ENCODE measurements at places on chromosomes 11 and 22.

DNA sequence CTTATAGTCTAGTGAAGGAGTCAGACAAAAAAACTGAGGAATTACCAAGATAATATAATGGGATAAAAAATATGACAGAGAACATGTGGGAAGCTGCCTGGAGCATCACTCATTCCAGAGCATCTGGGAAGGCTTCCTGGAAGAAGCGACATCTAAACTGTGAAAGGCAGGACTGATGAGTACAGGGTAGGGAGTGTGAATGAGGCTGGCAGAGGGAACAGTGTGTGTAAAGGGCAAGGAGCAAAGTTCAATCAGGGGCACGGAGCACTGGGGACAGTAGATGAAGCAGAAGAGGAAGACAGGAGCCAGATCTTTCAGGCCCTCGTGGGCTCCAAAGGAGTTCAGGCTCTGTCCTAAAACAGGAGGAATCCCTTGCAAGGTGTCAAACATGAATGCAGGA, 55.8 kb upstream of the PRDM11 start:
- no peak for DNase-seq

- no peak for DNase-seq
These were observed 84.1 kb downstream of the C22orf31 start for GRCh38 chr22:28977481-28977971.

GRCh38 chr22:35879351-35879750, 149.3 kb downstream of the RBFOX2 start:
- DNase-seq: no peak

DNA sequence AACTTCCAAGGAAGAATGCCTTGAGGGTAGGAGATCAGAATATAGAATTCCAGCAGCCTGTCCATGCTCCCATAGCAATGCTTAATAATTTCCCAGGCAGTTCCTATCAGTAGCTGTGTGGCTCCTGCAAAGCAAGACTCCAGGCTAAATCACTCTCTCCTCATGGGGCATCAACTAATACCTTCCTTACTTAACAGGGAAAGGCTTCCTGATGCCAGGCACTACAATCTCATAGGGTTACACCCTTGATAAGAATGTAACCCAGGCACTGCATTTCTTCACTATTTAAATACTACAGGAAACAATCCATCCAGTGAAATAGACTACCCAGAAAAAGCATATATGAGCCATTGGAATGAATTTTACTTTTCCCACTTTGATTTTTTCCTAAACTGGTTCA, 615.0 kb upstream of the ARHGAP42 start:
- DNase-seq: no peak

GRCh38 chr11:37411289-37411688, 813.3 kb upstream of the RAG2 start:
- no peak for DNase-seq

DNA sequence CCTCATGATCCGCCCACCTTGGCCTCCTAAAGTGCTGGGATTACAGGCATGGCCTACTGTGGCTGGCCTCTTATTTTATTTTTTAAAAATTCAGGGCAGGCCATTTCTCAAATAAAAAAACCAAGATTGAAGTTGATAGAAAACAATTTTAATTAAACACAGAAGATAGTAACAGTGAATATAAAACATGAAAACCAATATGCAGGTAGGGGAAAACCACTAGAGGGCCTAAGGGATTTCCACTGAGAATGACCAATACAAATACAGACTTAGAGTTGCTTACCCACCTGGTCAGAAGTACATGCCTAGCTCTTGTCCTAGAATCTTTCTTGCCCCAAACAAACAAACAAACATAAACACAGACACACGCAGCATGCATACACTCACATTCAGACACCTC, 1.7 kb upstream of the RTCB start:
- no peak for DNase-seq

DNA sequence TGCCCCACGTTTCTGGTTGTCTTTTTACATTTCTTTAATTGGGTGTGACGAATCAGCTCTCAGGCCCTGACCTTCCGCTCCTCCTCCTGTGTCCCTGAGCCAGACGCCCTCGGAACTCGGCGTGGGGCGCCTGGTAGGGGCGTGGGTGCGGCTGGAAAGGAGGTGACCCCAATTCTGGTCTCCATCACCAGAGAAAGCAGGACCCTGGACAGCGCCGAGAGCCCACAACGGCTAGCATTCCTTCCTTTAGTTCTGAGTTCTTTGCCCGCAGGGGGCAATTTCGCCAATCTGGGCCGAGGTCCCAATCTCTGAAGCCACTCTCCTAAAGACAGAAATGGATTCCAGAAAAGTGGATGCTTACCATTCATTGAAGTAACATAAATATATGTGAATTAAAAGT, 11.7 kb upstream of the RBMXL2 start:
- no peak for DNase-seq

GRCh38 chr11:19938866-19939265, 221.4 kb downstream of the DBX1 start:
- DNase-seq: no peak

DNA sequence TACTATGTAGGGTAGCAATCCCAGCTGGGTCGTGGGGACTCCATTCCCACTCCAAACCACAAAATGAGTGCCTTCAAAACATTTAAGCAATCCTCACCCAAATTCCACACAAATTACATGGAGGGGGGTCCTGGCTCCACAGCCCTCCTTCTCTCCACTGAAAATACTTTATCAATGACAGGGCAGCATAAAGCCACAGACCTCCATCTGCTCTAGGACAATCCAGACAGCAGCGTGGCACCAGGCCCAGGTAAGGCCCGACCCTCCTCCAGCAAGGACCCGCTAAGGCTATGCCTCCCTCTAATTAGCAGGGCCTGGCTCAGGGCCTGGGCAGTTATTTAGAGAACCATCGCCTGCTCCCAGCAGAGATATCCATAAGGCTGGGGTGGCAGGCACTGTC, at the start of gene PANX3:
Gene PANX3 (plus strand): TSS at position 365 of the 400 bp plus-strand sequence. CDS start 129 bp downstream, outside the sequence.
- no peak for DNase-seq

GRCh38 chr11:12888525-12889158, 120.5 kb upstream of the RASSF10 start:
- no peak for DNase-seq

- no peak for DNase-seq
These were observed 630.2 kb upstream of the LUZP2 start for GRCh38 chr11:23866641-23867040.

DNA sequence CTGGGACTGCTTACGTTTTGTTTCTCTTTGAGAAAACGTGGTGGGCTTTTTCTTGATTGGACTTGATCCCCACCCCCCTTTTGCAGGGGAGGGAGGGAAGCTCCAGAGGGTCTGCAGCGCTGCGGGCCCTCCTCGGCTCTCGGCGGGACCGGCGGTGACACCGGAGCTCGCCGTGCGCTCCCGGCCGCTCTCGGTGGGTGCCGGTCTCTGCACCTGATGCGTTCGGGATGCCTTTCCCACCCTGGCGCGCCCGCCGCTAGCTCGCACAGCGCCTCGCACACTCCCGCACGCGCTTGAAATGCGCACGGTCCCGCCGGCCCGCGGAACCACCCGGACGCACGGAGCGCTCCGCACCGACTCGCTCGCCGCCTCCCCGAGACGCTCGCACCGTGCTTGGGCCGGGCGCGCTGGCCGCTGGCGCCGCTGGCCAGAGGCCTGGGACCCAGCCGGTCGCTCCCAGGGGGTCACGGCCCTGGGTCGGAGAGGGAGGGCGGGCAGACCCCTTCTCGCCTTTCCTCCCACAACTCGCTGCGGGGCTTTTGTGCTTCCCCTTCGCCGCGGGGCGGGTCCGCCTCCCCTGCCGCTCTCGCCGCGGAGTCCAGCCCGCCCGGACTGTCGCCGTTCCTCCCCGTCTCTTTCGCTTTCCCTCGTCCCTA, 1.0 kb downstream of the ZBTB16 start:
- DNase-seq: no peak

- DNase-seq: no peak
These were observed 128.0 kb upstream of the FGF3 start for GRCh38 chr11:69947059-69947792.

DNA sequence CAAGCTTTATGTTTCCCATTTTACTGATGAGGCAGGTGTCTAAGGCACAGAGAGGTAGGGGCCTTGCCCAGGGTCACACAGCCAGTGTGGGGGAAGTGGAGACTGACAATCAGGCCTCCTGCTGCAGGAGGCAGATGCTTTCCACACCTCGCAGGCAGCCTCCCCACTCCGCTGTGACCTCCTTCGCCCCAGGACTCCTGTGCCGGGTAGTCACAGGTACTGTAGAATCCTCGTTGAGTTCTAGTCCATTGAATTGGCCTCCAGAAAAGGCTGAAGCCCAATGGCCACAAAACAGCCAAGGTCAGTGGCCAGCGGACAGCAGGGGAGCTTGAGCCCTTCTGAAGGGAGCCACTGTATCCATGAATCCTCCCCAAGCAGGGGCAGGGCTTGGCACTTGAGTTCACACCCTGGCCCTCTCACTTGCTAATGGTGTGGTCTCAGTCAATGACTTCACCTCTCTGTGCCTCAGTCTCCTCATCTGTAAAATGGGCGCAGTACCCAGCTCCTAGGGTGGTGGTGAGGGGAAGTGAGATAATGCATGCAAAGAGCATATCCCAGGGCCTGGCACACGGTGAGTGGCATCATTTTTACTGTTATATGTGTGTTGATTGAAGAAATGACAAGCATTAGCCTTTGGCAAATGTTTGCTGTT, 1.1 kb upstream of the FXYD2 start:
- DNase-seq: no peak

DNA sequence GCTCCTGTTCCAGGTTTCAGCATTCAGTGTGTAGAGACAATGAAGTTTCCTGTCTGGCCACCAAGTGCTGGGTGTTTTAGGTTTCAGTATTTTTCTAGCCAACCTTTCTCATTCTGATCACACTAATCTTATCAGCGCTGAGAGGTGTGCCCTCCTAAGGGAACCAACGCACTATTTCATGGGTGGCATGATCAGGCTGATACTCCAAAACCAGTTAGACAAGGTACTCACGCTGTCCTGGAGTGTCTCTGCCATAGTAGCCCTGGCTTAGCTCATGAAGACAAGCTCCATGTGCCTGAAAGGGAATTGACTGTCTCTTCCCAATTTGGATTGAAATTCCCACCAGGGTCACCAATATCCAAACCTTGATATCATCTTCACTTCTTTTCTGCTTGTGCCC, 8.0 kb upstream of the RAB38 start:
- no peak for DNase-seq

- no peak for DNase-seq
These were observed 7.5 kb downstream of the POU2AF3 start for GRCh38 chr11:111305876-111306275.

DNA sequence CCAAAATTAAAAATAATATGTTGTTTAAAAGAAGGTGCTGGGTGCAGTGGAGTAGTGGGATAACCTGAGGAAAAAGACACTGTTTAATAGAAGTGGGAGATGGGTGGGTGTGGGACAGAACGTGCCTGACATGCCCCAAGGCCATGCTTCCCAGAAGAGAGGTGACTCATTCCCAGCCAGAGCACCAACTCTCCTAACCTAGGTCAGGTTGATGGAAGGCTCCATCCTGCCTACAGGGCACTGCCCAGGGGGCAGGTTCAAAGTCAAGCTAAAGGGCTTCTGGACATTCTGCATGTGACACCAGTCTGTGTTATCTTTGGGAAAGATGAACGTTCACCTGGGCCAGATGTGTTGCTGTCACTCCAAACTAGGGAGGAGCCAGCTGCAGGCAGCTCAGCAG, 453.1 kb downstream of the SOX6 start:
- no peak for DNase-seq

- no peak for DNase-seq
These were observed 100.7 kb downstream of the CEP164 start for GRCh38 chr11:117428186-117428855.

GRCh38 chr11:36131721-36132397, 157.4 kb downstream of the COMMD9 start:
- no peak for DNase-seq

- no peak for DNase-seq
These were observed 513.0 kb downstream of the SOX6 start for GRCh38 chr11:15843309-15843872.

DNA sequence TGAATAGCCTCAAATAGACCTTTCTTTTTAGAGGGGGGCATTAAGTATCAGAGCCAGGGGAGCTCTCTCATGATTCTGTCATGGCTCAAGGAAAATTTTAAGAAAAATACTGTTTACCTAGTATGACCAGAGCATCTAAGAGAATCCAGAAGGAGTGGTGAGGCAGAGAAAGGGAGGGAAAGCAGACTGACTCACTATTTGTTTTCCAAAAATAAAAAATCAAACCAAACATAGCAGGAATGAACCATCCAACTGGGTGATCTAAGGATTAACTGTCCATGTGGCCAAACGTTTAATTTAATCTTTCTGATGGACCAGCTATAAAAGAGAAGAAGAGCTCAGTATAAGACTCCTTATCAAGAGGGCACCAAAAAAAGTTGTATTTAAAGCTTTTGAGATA, 70.8 kb downstream of the GAB2 start:
- no peak for DNase-seq

- no peak for DNase-seq
These were observed 9.6 kb upstream of the PDE2A start for GRCh38 chr11:72683782-72684200.

DNA sequence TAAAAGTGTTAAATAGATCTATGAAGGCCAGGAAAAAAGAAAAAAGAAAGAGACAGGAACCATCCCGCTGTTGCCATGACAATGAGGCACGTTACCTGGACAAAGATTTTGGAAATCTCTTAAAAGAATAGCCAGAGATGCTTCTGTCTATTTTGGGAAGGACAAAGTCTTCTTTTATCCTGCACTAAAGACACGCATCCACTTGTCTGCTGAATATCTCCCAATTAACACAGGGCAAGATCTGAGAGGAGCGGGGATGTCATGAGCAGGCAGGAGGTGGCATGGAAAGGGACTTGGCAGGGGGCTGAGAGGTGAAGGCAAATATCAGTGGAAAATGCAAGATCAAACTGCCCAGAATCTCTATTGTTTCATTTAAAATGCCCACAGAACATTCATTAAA, 153.8 kb upstream of the BLID start:
- no peak for DNase-seq

DNA sequence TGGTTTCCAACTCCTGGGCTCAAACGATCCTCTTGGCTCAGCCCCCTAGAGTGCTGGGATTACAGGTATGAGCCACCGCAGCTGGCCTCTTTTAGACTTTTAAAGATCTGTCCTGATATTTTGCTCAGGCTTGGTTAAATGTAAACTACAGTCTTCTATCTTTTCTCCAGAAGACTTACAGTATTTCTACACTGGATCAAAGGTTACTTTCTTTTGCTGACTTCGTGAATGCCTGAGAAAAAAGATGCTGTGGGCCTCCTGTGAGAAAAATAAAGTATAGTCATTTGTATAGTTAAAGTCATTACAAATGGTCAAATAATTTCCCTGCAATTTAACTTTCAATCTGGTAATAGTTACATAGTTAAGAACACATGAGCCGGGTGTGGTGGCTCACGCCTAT, 19.6 kb downstream of the DEPDC5 start:
- DNase-seq: no peak

GRCh38 chr22:32542677-32543357, 68.2 kb downstream of the FBXO7 start:
- DNase-seq: no peak

- no peak for DNase-seq
These were observed 66.6 kb downstream of the CACNG2 start for GRCh38 chr22:36636916-36637315.

DNA sequence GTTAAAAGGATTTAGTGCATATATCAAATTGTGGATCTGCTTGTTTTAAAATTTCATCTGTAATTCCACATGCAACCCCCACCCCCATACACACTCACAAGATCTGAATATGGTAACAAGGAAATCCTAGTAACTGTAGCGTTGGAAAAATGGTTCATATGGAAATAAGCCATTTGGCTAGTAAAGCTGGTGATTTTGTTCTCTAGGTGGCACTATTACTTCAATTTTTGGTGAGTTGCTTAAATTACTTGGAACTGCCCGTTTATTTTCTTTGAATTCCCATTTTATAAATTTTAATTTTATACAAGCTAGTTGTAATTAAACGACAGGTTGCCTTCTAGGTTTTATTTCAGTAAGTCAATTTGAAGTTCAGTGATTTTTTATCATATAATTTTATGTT, 5.3 kb downstream of the BDNF start:
- no peak for DNase-seq
